ENCODE measurements at places on chromosomes 13 and 19.

GRCh38 chr13:90792335-90792734 lies 555.2 kb upstream of the MIR17HG start:
- DNase-seq: no peak

DNA sequence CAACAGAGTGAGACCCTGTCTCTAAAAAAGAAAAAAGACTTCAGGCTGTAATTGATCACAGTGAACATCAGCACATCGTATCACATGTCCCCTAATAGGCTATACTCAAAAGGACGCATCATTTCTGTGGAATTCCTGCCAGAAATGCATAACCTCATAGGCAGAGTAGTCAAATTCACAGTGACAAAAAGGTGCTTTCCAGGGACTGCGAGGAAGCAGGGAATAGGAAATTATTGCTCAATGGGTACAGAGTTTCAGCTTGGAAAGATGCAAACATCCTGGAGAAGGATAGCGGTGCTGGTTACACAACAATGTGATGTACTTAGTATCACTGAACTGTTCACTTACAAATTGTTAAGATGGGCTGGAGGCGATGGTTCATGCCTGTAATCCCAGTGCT lies 41.1 kb upstream of the MRI1 start:
- no peak for DNase-seq

- no peak for DNase-seq
Observed at GRCh38 chr19:55231391-55232285, 3.1 kb upstream of the TMEM86B start.

GRCh38 chr19:16035601-16036297 lies 40.5 kb upstream of the TPM4 start:
- DNase-seq: no peak

GRCh38 chr13:93740334-93740733 lies 513.7 kb downstream of the GPC6 start:
- no peak for DNase-seq

DNA sequence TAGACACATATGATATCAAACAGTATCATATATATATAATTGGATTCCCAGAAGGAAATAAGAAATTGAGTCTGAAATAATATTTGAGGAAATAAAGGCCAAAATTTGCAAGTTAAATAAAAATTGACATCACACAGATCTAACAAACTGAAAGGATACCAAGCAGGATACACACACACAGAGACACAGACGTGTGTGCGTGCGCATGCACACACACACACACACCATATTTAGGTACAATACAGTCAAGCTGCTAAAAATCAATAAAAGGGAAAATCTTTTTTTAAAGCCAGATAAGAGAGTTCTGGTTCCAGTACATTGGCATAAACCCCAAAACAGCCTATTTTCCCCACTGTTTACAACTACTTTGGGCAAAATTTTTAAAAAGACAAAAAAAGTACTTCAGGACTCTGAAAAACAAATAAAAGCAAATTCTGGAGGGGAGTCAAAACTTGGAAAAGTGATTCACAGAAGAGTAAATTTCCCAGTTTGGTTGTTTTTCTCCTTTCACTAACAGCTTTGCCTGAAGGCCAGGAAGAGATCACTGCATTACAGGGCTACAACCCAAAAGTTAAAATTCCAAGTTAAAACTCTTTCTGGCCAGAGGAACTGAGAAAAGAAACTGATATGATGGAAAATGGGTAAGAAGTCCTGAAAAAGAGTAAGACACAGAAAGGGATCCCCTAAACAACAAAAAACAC lies 16.2 kb downstream of the MYCBP2 start:
- no peak for DNase-seq

- no peak for DNase-seq
Observed at GRCh38 chr13:93254775-93255174, 28.2 kb downstream of the GPC6 start.

DNA sequence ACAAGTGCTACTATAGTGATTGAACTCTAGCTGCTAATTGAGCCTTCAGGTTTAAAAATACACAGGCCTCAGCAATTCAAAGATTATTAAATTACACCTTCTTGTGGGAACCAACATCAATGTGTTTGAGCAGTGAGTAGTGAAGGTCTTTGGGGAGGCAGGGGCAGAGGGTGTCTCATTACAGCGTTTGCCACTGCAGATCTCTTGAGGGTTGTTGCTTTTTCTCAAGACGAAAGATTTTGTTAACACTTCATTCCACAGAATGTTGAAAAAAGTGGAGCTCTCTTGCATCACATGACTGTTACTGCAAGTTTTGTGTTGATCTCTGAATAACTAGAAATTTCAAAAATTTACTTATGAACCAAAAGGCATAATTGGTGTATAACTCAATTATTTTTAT lies 253.6 kb downstream of the ATP8A2 start:
- no peak for DNase-seq

DNA sequence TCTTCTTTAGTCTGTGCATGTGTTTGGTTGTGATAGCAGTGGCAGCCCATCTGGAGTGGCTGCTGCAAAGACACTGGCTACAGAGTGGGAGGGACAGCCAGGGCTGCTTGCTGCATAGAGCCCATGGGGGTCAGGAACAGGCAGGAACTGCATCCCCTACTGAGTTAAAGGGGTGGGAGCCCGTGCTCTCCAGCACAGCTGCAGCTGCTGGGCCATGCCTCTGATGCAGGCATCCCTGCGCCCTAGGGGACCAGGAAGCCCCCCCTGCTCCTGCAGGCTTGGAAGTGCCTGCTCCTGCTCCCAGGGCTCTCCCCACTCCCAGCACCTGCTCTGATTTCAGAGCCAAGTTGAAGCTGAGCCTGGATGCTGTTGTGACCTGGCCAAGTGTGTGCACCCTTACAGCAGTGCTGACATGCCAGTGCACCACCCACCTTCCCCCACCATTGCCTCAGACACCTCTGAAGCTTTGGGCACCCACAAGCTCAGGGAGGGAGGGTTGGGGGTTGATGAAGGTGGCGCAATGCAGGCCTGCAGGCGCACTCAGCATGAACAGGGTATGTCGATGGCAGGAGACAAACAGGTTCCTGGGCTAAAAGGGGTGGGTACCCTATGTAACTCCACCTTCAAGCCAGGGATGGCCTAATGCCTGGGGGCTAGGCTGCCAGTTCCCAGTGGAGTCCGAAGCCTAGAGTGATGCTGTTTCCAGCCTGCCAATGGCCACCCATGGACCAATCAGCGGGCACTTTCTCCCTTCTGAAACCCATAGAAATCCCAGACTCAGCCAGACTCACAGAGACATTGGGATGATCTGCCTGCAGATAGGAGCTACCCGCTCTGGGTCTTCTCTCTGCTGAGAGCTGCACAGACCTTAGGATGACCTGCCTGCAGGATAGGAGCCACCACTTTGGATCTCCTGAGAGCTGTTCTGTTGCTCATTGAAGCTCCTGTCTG lies 919.9 kb upstream of the MIR17HG start:
- no peak for DNase-seq

- no peak for DNase-seq
Observed at GRCh38 chr13:77196052-77196618, 130.8 kb downstream of the MYCBP2 start.

DNA sequence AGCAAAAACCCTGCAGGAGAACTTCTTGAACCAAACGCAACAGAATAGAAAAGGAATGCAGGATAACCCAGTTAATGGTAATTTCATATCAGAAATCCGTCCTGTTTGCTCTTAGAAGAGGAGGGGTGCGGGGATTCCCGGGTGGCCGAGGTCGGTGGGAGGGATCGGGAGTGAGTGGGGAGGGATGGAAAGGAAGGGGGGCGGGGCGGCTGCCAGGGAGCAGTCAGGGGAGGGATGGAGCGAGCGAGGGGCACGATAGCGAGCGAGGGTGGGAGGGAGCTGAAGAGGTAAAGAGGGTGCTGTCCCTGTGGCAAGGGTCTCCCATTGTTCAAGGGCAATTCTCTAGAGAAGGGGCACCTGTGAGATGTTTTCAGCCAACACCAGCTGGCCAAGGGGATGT lies 26.5 kb downstream of the CD177 start:
- DNase-seq: no peak

GRCh38 chr13:46087481-46087880 lies 17.4 kb downstream of the CPB2 start:
- no peak for DNase-seq

DNA sequence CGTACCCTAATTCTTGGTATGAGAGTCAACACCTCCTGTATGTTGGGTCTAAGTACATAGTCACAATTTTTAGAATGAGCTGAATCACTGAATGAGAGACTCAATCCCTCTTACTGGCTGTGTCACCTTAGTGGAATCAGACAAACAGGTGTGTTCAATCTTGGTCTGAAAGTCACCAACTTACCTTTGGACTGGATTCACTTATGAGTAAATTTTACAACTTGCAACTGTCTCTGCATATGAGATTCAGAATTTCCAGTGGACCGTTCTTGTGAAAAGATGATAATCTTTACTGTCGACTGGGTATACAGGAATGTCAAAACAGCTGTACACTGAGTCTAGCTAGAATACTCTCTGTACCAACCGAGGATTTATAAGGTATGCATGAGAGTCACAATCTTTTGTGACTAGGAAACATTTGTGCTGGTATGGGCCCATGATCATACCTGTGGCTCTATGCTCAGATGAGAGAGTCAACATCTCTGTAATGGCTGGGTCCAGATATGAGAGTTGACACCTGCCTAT lies 5.9 kb upstream of the ZNF91 start:
- DNase-seq: no peak

DNA sequence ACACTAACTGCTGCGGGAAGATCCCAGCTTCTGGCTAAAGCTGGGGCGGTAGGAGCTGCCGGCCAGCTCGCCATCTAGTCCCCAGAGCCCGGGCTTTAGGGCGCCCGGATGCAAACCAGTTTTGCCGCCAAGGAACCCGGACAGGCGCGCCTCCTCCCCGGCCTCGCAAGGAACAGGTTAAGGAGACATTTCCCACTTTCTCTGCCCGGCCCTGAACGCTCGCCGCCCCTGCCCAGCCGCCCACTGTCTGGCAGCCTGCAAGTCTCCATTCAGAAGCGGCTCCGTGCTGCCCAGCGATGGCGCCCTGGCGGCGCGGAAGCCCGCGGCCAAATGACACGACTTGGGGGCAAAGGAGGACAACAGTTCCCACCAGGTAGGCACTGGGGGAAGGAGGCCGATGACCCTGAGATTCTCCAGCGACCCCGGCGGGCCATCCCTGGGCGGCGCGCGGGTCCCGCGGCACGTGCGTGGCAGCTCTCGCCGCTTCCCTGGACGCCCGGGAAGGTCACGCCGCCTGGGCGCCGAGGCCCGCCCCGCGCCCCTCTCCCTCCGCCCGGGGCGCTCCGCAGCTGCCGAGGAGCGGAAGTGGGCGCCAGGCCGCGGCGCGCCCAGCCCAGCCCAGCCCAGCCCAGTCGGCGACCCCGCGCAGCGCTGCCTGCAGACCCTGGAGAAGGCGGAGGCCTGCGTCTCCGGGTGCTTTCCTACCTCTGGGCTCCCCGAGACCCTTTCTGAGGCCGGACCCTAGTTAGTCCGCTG lies 42.2 kb upstream of the HNRNPA1L2 start:
- no peak for DNase-seq

- DNase-seq: no peak
Observed at GRCh38 chr19:17332677-17333581, 1.7 kb downstream of the ANO8 start.

DNA sequence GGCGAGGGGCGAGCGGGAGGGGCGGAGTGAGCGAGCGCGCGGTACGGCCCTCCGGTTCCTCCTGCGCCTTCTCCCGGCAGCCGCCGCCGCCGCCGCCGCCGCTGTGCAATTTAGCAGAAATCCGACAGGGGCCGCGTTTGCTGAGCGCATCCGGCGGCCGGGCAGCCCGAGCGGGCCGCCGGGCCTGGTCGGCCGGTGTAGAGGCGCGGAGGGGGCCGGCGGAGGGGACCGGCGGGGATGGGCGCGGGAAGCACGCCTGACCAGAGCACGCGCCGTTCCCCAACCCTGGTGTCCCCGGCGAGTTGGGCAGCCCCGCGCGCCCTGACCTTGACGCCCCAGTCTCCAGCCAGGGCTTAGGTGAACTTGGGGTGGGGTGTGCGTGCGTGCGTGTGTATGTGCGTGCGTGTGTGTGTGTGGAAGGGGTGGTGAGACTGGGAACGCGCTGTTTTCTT lies 144.5 kb upstream of the ZNF536 start:
- peak; percentile 85 for DNase-seq

- DNase-seq: no peak
Observed at GRCh38 chr13:110697842-110698241, 8.1 kb downstream of the CARS2 start.

GRCh38 chr19:10010247-10010691 lies at the start of gene COL5A3:
Gene COL5A3, minus strand, starts transcription at chr19:10010504. Its CDS starts 119 bp downstream, at chr19:10010385.
- no peak for DNase-seq

GRCh38 chr13:100796463-100796862 lies 121.9 kb upstream of the TMTC4 start:
- no peak for DNase-seq

DNA sequence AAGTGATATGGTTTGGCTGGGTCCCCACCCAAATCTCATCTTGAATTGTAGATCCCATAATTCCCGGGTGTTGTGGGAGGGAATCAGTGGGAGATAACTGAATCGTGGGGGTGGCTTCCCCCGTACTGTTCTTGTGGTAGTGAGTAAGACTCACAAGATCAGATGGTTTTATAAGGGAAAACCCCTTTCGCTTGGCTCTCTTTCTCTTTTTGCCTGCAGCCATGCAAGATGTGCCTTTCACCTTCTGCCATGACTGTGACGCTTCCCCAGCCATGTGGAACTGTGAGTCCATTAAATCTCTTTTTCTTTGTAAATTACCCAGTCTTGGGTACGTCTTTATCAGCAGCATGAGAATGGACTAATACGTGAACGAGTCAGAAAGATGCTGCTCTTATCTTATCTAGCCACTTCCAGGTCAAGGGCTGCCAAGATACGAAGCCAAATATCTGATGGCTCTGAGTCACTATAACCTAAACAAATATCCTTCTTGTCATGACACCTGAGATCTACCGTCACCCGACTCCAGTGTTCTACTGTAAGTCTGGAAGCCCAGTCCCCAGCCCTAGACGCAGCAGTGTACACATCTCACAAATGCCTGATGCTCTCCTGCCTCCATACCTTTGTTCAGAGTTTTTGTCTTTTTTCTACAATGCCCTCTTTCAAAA lies 45.9 kb downstream of the SLC15A1 start:
- DNase-seq: no peak

DNA sequence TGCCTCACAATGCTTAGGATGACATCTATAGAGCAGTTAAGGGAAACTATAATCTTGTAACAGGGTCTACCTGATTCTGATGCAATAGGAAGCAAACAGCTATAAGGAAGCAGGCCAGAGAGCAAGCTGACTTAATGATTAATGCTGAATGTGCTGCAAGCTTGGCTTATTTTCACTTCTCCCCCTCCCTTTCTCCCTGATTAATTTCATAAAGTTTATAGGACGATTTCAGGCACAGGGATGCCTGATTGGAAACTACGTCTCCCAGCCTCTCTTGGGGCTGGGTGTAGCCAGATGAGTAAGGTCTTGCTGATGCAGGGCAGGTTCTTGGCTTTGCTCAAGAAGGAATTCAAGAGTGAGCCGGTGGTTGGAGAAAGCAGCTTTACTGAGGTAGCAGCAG lies 82.8 kb upstream of the MRI1 start:
- DNase-seq: no peak

DNA sequence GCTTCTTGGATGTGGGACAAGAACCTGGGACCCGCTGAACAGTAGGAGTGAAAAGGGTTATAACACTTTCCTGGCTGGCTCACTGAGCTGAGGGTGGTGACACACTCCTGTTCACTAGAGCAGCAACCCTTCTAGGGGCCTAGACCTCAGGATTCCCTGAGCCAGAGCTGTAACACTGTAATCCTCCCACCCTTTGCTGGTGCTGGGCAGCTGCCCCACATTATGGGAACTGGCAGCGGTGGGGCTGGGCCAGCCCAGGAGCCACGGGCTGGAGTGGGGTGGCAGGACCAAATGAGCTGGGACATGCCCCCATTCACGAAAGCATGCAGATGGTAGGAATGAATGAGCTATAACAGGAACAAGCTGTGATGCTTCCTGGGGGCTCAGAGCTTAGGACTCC lies 110.6 kb downstream of the B3GLCT start:
- no peak for DNase-seq
